ENCODE measurements at places on chromosomes 16 and 17. TPM values are rescaled to one million over a fixed set of nuclear protein-coding genes. Genes with fewer than 3 reads are reported as not detected.
A peak's percentile ranks its signal among the peaks of the same experiment; 100 is the strongest.

The C16orf89 gene
- 0.39 TPM for polyA plus RNA-seq

DNA sequence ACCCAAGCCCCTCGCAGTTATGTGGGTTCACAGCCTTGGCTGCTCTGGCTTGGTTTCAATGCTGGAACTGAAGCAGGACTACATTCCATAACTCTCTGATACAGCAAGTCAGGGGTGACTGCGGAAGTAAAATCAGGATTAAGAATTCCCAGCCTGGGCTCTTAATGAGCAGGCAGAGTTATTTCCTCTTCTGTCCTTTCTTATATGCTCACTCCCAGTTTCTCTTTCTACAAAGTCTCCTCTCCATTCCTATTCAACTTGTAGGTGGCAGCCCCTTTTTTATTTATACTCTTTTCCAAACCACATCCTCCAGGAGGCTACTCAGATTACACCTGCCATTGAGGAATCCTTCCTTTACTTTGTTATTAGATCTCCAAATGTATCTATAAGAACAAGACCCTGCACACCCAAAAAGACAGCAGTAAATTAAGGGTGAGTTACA lies 40.3 kb downstream of the HOXB1 start:
- DNase-seq, result no peak

DNA sequence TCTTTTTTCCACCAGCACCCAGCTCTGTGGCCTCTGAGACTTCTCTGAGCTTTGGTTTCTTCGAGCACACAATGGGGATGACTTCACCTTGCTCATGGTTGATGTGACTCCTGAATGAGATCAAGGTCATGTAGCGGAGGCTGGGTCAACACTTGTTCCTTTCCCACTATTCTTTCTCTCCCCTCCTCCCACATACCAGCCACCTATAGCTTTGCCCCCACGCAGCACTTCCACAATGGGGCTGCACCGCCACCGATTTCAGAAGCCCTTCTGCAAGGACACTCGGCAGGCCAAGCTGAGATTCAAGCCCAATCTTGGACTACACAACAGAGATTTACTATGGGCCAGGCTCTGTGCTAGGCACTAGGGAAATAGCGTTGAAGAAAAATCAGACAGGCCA lies 14.4 kb downstream of the TRIM25 start:
- DNase-seq, result no peak

DNA sequence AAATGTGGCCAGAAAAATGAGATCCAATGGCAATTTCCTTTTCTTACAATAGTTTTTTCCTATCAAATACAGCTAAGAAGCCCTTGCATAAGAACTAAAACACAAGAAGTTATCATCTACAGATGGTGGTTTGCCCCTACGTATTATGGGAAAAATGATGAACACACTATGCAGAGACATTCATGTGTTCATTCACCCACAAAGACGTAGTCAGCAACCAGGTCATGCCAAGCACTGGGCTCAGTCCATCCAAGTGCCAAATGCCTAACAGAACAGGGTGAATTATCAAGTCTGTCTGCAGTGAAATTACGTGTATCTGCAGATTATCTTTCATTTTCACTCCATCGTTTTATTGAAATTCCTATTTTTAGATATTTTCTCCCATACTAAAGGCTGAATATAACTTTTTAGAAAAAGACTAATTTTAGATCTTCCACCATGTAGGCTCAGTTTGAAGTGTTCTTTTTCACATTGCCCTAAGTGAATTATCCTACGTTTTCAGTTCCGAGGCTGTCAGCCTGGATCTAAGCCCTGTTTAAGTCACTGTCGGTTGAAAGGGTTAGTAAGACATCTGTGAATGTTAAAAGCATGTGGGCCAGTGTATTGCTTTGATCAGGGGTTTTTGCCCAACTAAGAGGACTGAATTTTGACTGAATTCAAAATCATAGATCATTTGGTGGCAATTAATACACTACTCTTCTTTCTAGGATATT lies 78.1 kb upstream of the DHX40 start:
- DNase-seq, result no peak

GRCh38 chr17:50180620-50181019 lies 14.8 kb downstream of the SGCA start:
- DNase-seq, result no peak

DNA sequence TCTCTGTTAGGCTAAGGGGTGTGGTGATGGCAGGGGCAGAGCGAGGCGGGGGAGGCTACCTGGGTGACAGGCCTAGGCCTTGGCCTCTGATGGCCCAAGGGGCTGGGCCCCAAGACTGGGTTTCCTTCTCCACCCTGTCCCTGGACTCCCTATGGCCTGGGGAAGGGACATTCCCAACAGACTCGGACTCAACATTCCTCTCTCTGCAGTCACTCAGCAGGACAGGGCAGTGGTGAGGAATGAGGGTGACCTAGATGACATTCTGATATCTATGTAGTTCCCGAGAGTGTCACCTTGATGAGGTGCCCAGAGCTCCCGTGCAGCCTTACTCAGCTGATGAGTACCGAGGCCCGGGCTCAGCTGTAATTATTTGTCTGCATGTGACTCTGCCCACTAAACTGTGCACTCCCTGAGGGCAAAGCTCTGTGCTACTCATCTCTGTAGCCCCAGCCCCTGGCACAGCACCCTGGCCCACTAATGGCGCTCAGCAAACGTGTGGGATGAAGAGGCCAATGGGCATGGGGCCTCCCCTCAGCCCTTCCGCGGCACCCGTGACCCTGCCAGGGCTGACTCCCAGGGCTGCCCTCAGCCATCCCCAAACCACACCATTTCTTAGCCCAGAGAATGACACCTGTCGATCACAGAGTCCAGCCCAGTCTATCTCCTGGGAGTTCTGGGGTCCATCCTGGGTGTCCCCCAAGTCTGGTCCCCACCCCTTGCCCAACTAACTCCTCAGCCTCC lies 2.2 kb downstream of the PLCD3 start:
- no peak for DNase-seq

The MYLK3 gene
- 16.5 TPM for polyA plus RNA-seq

DNA sequence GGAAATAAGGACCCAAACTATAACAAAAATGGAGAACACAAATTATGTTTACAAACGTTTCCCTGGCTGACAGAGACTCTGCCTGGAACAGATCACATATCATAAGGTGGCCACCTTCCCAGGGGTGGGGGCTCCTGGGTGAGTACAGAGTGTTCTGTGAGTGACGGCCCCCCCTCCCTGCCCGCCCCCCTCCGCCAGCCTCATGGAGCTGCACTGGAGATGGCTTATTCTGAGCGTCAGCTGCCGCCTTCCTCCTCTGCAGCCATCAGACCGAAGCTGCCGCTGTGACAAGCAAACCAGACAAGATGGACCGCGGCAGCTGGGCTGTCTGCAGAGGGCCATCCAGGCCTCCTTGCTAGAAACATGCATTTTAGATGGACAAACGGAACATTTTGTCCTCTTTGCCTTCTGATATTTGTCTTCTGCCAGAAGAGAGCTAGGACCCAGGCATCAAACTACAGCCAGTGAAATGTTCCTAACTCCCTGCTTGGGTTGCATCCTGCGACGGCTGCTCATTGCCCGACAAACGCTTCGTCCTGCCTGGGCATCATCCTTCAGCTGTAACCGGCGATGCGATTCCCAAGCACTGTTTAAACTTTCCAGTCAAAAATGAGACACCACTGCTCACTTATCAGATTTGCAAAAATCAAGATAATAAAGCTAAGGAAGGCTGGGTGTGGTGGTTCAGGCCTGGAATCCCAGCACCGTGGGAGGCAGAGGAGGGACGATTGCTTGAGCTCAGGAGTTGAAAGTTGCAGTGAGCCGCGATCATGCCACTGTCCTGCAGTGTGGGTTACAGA lies 15.3 kb upstream of the RPTOR start:
- no peak for DNase-seq

DNA sequence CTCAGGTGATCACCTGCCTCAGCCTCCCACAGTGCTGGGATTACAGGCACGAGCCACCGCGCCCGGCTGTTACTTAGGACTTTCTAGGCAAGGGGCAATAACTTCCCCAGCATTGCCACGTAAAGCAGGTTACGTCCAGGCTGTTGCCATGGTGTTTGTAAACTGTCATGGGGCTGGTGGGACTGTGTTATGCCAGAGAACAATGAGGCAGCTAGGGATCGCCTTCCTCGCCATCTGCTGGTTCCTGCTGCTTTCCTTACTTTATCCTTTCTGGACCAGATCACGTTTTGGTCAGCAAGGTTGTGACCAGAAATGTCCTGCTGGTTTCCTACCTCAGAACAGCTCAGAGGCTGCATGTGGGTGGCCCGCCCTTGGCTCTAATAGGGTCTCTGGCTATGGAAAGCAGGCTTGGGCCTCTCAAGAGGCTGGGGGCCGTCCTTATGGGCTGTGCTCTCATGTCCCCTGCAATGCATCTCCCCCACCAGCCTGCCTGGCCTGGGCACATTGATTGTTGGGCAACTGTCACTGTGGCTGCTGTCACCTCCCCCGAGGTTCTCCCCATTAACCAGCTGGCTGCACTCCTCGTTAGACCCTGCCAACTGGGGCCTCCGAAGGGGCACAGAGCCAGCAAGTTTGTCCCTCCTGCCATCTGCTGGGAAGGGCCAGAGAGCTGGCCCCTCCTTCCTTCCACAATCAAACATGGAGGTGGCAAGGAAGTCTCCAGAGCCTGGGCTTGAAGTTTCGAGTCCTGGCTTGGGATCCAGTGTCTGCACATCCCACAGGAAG lies 28.2 kb upstream of the ZC3H18 start:
- no peak for DNase-seq

GRCh38 chr17:57021226-57021940 lies 43.5 kb downstream of the SCPEP1 start:
- no peak for DNase-seq

- DNase-seq, result no peak
Observed at GRCh38 chr17:59368218-59368857, 36.9 kb downstream of the YPEL2 start.

- no peak for DNase-seq
Observed at GRCh38 chr16:26606381-26607150, 460.2 kb upstream of the C16orf82 start.

GRCh38 chr17:29042679-29043538 lies at the start of gene PIPOX:
PIPOX (plus strand) TSS chr17:29043141; CDS start chr17:29043226, 85 bp downstream.
- DNase-seq, result no peak

DNA sequence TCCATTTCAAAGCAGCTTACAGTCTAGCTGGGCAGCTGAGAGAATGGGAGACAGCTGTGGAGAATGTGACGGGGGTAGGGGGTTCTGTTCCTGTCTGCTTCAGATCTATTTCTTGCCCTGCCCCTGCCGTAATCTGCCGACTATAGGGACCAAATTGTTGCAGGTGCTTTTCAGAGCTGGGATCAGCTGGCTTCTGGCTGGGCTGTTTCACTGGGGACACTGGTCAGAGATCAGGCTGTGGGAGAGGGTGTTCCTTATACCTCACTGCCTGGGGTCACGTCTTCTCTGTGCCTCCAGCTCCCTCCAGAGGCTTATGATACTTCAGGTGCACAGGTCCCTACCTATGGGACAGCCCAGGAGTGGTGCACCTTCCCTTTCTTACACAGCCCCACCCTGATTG lies 514.9 kb upstream of the GOT2 start:
- DNase-seq, result no peak

The MT1H gene
- polyA plus RNA-seq, result not detected

- DNase-seq, result no peak
Observed at GRCh38 chr16:89200124-89200849, at the start of gene SLC22A31. SLC22A31 (minus strand) TSS chr16:89200537; CDS start chr16:89200501, 36 bp downstream.

The SMTNL2 gene
- polyA plus RNA-seq, result 163 TPM

DNA sequence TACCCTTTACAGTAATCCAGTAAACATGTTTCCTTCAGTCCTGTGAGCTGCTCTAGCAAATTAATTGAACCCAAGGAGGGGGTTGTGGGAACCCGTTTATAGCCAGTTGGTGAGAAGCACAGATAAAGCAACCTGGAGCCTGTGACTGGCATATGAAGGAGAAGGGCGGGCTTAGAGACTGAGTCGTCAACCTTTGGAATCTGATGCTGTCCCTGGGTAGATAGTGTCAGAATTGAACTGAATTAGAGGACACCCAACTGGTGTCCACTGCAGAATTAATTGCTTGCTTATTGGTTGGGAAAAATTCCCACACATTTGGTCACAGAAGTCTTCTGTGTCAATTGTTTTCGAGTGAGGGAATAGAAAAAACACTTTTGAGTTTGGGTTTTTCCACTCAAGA lies 12.8 kb upstream of the RSKR start:
- no peak for DNase-seq

The LRRC46 gene
- 0.81 TPM for polyA plus RNA-seq

- DNase-seq, result no peak
Observed at GRCh38 chr17:48153691-48154358, 46.3 kb downstream of the SNX11 start.

- peak; percentile 64 for DNase-seq
Observed at GRCh38 chr17:1186923-1187771, 7.4 kb upstream of the ABR start.

GRCh38 chr16:53048139-53048915 lies 4.4 kb downstream of the CHD9NB start:
- no peak for DNase-seq

DNA sequence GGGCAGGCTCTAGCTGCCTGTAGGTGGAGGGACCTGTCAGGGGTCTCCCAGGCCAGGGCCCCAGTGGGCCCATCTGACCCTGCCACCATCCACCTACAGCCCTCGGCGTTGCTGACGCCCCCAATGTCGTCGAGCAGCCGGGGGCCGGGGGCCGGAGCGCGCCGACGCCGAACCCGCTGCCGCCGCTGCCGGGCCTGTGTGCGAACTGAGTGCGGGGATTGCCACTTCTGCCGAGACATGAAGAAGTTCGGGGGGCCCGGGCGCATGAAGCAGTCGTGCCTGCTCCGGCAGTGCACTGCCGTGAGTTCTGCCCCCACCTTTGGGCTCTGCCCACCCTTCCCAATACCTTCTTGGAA lies 2.2 kb downstream of the FBXL19 start:
- no peak for DNase-seq

The ZP2 gene
- 0.14 TPM for polyA plus RNA-seq

DNA sequence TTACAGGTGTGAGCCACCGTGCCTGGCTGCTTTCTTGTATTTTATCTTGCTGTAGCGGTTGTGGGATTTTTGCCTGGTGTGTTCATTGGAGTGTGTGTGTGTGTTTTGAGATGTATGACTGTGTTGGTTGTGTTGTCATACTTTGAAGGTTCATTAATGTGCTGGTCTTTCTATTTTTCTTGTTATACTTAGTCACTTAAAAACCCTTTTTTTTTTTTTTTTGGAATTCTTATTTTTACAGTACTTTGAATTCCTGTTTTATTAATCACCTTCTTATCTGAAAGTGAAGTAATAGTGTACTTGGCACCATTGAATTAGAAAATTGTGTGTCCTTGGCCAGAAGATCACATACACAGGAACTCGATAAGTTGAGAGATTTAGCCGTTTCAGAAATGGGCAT lies 30.2 kb downstream of the TENT4B start:
- no peak for DNase-seq

DNA sequence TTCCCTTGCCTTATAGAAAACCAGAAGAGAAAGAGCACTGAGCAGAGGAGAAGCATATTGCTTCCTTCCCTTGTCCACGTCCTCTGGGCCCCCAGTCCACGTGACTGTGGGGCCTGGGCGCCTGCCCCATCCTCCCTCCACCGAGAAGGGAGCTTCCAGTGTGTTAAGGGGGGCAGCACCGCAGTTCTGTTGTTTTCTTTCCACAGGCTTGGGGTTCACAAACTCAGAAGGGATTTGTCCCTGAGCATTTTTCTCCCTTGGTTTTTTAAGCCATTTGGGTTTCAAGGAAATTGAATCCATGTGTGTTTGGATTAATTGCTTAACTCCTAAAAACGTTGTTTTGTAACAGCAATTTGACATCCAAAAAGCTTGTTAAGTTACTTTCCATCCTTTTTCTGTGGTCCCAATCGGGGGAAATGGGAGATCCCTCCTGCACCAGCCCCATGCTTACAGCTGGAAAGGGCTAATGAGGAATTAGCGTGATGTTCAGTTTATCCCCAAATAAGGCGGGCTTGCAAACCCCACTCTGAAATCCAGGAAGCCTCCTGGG lies 347.5 kb upstream of the TNRC6C start:
- peak; percentile 51 for DNase-seq
